ENCODE measurements at places on chromosomes 4 and X. TPM values are rescaled to one million over a fixed set of nuclear protein-coding genes. Genes with fewer than 3 reads are reported as not detected.
A peak's percentile ranks its signal among the peaks of the same experiment; 100 is the strongest.

DNA sequence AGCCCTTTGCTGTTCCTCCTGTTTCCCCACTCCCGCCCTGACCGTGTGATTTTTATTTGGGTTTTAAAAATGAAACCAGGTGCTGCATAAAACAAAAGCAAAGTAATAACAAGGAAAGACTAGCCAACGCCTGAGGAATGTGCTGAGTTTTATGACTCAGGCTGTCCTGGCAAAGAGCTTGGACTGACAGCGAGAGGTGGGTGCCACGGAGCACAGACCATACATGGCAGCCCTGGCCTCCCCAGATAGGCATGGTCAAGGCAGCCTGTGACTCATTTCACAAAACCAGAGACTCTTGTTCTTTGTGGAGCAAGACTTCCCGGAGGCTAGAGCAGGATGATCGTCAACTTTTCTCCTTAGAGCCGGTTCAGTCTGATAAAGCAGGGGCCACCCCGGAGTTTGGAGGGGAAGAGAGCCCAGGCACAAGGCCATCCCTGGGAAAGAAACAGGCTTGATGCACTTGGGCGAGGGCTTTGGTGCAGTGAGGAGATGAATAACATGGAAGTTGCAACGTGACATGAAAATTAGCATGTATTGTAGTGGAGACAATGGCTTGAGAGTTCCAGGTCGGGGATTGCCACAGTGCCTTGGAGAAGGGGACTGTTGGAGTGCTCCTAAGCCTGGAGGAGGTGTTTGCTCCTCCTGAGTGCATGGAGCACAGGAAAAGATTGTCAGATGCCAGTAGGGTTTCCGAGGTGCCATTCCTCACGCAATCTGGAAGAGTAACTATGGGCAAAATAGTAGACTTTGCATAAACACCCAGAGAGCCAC, 54.8 kb downstream of the C4orf51 start:
- peaks cover 51% of the 10 kb centered on the region for H3K4me1 ChIP-seq
- H3K27ac ChIP-seq = peak overlapping the region; percentile 94

DNA sequence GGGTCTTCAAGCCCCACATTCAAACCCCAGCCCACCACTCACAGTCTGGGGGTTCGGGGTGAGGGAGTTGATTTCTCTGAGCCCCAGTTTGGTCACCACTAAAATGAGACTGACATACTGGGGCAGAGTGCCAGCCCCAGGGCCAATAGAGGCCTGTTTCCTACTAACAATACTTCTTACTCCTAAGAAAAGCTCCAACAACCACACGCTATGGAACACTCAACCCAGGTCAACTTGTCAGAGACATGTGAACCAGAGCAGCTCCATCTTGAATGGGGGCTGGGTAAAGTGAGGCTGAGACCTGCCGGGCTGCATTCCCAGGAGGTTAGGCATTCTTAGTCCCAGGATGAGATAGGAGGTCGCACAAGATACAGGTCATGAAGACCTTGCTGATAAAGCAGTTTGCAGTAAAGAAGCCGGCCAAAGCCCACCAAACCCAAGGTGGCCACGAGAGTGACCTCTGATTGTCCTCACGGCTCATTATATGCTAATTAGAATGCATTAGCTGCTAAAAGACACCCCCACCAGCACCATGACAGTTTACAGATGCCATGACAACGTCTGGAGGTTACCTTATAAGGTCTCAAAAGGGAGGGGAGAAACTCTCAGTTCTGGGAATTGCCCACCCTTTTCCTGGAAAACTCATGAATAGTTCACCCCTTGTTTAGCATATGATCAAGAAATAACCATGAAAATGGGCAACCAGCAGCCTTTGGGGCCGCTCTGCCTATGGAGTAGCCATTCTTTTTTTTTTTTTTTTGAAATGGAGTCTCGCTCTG, 26.6 kb upstream of the HTRA3 start:
- no peak overlapping the region for H3K27ac ChIP-seq
- H3K36me3 ChIP-seq = no peaks in the 10 kb centered on the region
- no peak overlapping the region for H3K4me3 ChIP-seq
- no peaks in the 10 kb centered on the region for H3K27me3 ChIP-seq
- H3K4me1 ChIP-seq = peaks cover 16% of the 10 kb centered on the region
- no peak for DNase-seq

Gene ATP11C
- 25.8 TPM for total RNA-seq

DNA sequence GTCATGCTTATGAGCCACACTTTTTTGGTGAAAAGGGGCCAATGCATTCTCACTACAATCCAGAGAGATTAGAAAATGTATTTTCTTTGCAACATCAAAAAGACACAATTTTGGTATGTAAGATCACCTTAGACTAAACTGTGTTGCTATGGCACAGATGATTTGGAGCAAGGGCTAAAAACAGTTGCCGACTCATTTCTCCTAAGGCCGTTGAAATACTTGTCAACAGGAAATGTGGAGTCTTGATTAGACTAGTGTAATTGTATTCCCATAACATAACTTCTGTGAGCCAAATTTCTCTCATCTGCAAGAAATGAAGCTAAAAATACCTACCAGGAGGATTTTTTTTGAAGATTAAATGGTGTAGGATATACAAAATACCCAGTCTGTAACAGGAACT, 2547.7 kb downstream of the ARAP2 start:
- H3K36me3 ChIP-seq = no peaks in the 10 kb centered on the region
- H3K4me1 ChIP-seq = no peaks in the 10 kb centered on the region
- DNase-seq = no peak
- no peak overlapping the region for H3K27ac ChIP-seq
- no peaks in the 10 kb centered on the region for H3K27me3 ChIP-seq

Gene MGAT4D
- not detected for total RNA-seq

Gene NEIL3
- 10.2 TPM for total RNA-seq

DNA sequence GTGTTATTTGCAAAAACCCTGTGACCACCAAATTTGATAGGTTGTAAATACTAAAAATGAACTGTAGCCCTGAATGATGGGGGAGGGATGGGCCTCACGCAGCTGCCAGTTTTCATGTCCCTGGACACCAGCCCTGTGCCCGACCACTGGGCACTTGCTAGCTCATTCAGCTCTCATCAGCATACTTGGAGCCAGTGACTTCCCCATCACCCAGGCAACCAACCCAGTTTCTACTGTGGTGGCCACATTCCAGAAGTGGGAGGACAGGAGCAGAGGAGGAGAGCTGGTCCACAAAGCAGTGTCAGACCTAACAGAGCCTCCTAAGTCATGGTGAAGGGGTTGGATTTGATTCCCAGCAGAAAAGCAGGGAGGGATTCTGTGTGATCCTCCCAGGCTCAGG, 128.2 kb downstream of the CPEB2 start:
- H3K27me3 ChIP-seq = no peaks in the 10 kb centered on the region
- no peaks in the 10 kb centered on the region for H3K36me3 ChIP-seq
- no peaks in the 10 kb centered on the region for H3K4me1 ChIP-seq
- no peak overlapping the region for H3K27ac ChIP-seq

Gene APBB2
- total RNA-seq = 26.7 TPM

Gene SMIM10
- not detected for total RNA-seq

- H3K36me3 ChIP-seq = no peaks in the 10 kb centered on the region
- H3K27me3 ChIP-seq = no peaks in the 10 kb centered on the region
- no peaks in the 10 kb centered on the region for H3K4me1 ChIP-seq
- H3K4me3 ChIP-seq = no peak overlapping the region
- DNase-seq = no peak
Measured at GRCh38 chrX:102739657-102740056, 19.1 kb downstream of the GPRASP3 start.

Gene TREX2
- total RNA-seq = 1.4 TPM

DNA sequence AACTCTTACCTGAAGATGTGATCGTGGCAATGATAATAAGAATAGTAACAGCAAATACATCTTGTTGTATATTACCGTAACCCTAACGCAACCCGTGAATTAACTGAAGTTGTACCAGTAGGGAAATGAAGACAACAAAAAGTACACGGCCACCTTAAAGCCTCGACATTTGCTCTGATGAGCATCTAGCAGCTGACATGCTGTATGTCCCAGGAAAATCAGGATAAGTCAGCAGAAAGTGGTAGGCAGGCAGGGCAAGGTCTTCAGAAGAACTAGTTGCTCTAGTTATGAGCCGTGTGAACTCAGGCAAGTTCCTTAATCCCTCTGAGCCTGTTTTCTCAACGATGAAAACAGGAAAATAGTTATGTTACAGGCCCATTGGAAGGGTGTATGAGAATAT, 7.7 kb upstream of the ASB5 start:
- no peak overlapping the region for H3K4me3 ChIP-seq
- H3K27ac ChIP-seq = no peak overlapping the region
- H3K27me3 ChIP-seq = no peaks in the 10 kb centered on the region
- H3K36me3 ChIP-seq = no peaks in the 10 kb centered on the region
- peaks cover 33% of the 10 kb centered on the region for H3K4me1 ChIP-seq

Gene EIF1AX
- total RNA-seq = 51.1 TPM

Gene PIR
- total RNA-seq = 50.8 TPM

DNA sequence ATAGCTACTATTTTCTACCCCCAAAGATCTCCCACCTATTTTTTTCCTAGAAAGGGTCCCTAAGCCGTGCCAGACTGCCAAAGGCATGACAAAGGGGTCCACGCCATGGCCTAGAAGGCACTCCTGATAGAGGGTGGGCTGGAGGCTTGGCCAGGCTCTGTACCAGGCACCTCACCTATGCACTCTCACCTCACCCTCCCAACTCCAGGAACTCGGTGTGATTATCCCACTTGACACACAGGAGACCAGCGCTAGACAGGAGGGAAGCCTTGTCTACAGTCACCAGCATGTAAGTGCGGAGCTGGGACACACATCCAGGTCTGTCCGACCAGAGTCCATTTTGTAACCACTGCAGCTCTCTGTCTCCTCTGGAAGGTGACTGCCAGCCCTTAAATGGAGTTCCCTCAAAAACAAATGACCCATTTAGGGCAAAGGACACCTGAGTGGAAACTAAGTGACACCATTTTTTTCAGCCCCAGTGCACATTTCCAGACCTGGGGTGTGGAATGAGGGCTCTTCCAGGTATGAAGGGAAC, 106.4 kb downstream of the RTL5 start:
- H3K27ac ChIP-seq = no peak overlapping the region
- H3K4me3 ChIP-seq = no peak overlapping the region
- H3K4me1 ChIP-seq = peaks cover 29% of the 10 kb centered on the region
- no peaks in the 10 kb centered on the region for H3K36me3 ChIP-seq
- no peak for DNase-seq

Gene GABRG1
- not detected for total RNA-seq

GRCh38 chr4:123104310-123105025, 182.1 kb upstream of the NUDT6 start:
- no peak overlapping the region for H3K4me3 ChIP-seq
- no peak overlapping the region for H3K27ac ChIP-seq
- H3K36me3 ChIP-seq = no peaks in the 10 kb centered on the region
- DNase-seq = no peak
- H3K4me1 ChIP-seq = no peaks in the 10 kb centered on the region

All from PC-3 (cell line).